OCI-LY7 (cell line): ENCODE measurements at places on chromosomes 5 and 9. TPM values are rescaled to one million over a fixed set of nuclear protein-coding genes. Genes with fewer than 3 reads are reported as not detected.

GRM6 gene
- total RNA-seq = not detected in 2 replicates

DOCK8 gene
- total RNA-seq = 145 TPM in 2 replicates

CCDC183 gene
- total RNA-seq = 0.44 and 0.88 TPM in 2 replicates

OTULINL gene
- 1.9 and 2.7 TPM in 2 replicates for total RNA-seq

CSF2 gene
- not detected in 2 replicates for total RNA-seq

PTGDS gene
- not detected in 2 replicates for total RNA-seq

S100Z gene
- total RNA-seq = 66.6 and 76.6 TPM in 2 replicates

WDR36 gene
- total RNA-seq = 41.9 and 49.4 TPM in 2 replicates

OSMR gene
- total RNA-seq = not detected in 2 replicates

ZNG1E gene
- 101 and 104 TPM in 2 replicates for total RNA-seq

KIF24 gene
- 13.9 and 15.8 TPM in 2 replicates for total RNA-seq

FGF18 gene
- not detected in 2 replicates for total RNA-seq

IL13 gene
- not detected in 2 replicates for total RNA-seq

DNA sequence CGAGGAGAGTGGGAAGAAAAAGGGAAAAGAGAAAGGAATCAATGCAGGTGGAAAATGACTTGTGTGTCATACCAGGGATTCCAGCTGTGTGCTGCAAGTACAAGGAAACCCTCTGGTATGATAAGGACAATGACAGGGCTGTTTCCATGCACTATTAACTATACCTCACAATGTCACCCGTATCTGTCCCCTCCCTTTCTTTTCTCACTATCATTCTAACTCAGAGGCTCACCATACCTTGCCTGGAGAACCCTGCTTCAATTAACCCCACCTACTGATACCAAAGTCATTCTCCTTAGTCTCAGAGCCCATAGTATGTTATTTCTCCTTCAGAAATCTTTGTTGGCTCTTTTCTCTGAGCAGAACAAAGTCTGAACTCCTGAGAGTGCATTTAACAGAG, 236.2 kb upstream of the NREP start:
- DNase-seq = no peak

- DNase-seq = no peak
Observed at GRCh38 chr9:26604076-26604662, 288.4 kb downstream of the CAAP1 start.

GRCh38 chr5:73966451-73966850, 340.5 kb downstream of the ARHGEF28 start:
- no peak for DNase-seq

DNA sequence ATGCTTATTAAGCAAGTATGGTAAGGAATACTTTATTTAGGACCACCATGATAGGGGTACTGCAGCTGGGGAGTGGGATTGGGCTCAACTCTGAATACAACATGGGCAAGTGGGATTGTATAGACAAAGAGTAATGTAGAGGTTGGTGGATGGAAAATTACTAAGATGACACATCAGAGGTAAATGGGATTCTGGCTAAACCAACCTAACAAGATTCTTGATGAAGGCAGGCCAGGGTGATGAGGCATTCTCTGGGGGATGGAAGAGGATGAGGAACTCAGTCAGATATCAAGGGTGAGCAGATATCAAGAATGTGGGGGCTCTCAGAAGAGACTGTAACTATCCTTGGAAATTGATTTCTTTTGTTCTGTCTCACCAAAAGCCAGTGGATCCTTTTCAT, 107.2 kb downstream of the NMUR2 start:
- DNase-seq = no peak

GRCh38 chr9:127660886-127661741, 45.7 kb upstream of the CFAP157 start:
- no peak for DNase-seq

DNA sequence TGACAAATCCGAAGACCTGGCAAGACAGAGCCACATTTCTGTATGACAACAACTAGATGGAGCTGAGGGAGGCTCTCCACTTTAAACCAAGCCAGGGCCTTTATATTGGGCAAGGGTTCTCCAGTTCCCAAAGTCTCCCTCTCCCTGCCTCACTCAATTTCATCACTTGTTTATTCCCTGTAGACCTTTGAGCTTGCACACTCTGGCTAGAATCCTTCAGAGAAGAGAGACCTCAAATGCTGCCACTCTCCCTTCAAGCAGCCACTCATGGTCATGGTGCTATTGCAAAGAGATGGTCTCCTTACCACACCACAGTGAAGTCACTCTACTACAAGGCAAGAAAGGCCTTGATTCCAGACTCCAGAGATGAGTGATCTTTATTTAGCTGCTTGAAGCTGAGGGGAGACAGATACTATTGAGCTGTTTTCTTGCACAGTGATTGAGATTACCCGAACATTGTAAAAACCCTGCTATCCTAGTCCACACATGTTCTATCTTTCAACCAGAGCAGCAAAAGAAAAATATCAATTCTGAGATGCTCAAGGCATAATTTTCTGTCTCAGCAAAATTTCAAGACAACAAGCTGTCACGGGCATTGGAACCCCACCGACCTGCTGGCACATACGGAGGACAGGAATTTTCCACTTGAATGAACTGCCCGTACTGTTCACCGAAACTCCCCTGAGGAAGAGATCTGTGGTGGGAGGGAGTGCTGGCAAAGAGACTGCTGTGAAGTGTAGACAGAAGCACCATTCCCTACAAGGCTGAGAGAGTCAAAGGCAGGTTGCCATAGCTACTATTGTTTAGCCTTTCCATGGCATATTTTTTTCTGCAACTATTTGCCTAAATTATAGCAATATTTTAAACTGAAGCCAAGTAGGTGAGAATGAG, 81.1 kb downstream of the CDO1 start:
- DNase-seq = no peak

DNA sequence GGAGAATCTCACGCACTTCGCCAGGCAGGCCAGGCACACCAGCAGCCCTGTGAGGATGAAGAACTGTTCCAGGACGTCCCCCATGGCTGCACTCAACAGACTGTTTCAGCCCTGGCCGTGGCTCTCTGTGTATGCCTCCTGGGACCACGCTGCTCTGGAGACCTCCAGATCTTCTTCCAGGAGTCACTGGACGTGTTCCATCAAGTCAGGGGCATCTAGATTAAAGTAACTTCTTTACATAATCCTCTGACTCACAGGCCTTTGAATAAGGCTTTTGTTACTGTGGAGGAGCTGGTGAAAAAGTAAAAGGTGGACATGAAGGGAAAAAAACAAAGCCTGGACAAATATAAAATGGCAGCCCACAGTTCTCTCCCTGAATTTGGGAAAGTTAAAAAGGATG, at the start of gene HSD17B3:
HSD17B3 (minus strand) TSS at position 156 of the 400 bp plus-strand sequence; CDS start at position 84, 72 bp downstream.
- DNase-seq = no peak

DNA sequence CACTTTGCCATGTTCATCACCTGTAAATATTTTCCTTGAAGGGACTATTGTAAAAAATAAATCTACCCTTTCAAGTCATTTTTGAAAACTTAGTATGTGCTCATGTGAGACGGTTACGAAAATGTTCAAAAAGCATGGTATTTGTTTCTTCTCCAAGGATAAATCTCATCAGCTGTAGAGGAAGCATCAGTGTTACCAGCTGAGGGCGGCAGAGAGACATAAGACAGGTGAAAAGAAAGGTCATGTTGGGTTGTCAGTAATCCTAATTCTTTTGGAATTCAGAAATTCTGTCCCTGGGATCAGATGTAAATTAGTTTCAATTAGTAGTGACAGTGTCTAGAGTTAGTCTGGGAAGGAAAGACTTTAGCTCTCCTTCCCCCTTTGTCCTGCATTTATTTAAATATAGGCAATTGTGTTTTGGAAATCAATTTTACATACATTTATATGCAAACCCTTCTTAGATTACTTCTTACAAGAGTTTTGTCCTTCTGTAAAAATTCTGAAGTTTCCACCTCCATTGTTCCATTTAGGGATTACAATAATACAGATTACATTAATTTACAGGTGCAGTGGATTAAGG, 791.9 kb upstream of the CDH6 start:
- peak; percentile 1 for DNase-seq

GRCh38 chr9:120868676-120869359, 8.2 kb downstream of the PHF19 start:
- DNase-seq = peak; percentile 95

- DNase-seq = no peak
Observed at GRCh38 chr9:109193974-109194556, 27.0 kb upstream of the FRRS1L start.

DNA sequence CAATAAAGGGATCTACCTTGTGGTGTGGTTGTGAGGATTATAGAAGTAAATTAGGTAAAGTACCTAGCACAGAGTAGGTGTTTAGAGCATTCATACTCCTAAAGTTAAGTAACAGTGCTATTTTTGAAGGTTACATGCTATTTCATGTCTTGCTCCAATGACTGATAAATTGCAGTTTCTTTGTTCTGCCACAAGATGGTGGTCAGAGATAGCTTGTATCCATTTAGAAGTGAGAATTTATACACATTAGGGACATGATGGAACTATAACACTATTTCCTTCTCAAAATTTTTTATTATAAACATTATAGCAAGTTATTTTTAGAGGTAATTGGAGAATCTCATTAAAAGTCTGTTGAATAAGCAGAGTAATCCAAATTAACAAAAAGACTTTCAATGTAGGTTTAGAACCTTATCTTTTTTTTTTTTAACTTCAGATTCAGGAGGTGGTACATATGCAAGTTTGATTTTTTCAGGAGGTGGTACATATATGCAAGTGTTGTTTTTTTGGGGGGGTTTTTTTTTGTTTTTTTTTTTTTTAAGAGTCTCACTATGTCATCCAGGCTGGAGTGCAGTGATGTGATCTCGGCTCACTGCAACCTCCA, 17.1 kb downstream of the MTREX start:
- DNase-seq = peak; percentile 41

DNA sequence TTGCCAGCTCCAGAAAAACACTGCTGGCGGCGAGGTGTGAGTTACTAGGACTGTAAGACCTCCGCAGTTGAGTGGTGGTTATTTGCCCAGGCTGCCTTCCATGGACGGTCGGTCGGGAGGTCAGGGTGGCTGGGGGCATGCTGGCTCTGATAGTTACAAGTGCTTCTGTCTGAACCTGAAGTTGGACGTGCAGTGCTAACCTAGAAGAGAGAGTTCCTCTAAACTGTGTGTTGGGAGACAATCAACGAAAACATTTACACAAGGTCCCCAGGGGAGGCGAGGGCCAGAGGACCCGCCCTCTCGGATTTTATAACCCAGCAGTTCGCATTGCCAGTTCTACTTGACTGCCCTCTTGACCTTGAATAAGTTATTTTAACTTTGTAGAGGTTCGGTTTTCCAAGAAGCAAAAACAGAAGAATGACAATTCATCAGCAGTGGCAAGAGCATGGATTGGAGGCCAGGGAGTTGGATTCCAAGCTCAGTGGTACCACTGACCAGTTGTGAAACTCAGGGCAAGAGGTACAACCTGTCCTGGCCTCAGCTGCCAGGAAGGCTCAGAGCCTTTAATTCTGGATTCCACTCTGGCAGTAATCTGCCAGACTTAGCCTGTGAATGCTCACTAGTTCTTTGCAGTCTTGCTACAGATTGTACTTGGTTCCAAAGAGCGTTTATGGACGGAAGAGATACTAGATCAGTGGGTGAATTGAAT, 28.7 kb upstream of the PDE8B start:
- DNase-seq = no peak

DNA sequence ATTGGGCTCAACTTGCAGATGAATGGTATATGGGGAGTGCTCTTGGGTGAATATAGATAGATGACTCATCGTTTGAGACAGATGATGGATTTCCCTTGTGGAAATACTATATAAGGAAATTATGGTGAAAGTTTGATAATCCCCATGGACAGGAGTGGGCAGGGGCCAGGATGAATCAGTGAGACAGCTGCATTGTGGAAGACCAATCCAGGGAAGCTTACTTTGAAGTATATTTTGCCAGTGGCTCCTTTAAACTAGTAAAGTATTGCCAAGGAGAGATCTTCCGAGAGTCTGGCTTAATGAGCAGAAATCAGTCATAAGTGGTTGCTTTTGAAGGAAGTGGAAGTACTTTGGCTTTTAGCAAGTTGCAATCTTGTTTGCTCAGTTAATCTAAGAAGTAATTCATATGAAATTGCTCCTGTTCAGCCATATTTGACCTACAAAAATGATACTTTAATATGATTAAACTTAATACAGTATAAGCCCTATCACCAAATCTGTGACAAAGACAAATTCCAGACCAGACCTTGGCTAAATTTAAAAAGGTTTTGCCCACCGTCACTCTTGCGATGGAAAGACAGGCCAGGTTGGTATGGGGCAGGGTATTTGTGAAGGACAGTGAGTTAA, 9.3 kb upstream of the TNC start:
- no peak for DNase-seq

DNA sequence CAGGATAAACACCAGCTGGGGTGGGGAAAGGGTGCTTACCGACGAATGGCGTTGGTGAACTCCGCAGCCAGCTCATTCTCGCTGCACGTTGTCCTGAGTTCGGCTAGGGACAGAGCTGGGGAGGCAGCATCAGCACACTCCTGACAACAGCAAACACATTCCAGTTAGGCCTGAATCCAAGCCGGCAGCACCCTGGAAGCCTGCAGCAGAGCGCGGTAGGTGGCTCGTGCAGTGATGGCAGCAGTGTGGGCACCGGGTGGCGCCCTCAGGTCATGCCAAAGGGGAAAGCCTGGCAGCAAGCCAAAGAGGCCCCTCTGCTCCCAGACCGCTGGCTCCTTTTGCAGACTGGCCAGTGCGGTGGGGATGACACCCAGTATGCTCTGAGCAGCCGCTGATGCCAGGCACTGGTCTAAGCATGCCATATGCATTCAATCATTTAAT, 66.9 kb downstream of the DCP2 start:
- DNase-seq = peak; percentile 37

DNA sequence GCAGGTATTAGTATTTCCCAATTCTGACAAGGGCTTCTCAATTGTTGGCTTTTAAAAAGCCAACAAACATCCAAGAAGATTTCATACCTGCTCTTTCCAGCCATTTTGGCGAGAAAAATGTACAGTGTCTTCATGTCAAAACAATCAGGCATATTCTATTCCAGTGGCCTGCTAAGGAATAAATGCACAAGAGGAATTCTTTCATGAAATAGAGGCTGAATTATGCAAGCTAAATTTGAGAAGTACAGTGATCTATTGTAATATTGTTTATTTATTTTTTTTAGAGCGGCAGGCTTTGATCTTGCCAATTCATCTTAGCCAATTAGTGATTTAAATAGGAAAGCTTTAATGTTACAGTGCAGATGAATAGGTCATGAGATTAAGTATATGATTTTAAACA, 49.3 kb downstream of the NLN start:
- DNase-seq = no peak

DNA sequence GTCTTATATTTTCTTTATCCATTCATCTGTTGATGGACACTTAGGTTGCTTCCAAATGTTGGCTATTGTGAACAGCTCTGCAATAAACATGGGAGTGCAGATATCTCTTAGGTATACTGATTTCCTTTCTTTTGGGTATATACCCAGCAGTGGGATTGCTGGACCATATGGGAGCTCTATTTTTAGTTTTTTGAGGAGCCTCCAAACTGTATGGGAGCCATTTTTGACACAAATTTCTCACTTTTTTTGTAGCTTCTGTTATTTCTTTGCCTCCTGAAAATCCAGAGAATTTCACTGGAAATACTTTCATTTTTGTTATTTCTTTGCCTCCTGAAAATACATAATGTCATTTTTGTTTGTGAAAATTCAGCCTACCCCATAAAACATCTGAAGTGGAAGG, 15.0 kb upstream of the RANBP17 start:
- no peak for DNase-seq
